SW480 (cell line): ENCODE measurements at places on chromosomes 11 and 22.

GRCh38 chr11:119904531-119905035, 175.6 kb upstream of the NECTIN1 start:
- DNase-seq: no peak

GRCh38 chr11:93775289-93775688, 8.8 kb upstream of the MED17 start:
- no peak for DNase-seq

DNA sequence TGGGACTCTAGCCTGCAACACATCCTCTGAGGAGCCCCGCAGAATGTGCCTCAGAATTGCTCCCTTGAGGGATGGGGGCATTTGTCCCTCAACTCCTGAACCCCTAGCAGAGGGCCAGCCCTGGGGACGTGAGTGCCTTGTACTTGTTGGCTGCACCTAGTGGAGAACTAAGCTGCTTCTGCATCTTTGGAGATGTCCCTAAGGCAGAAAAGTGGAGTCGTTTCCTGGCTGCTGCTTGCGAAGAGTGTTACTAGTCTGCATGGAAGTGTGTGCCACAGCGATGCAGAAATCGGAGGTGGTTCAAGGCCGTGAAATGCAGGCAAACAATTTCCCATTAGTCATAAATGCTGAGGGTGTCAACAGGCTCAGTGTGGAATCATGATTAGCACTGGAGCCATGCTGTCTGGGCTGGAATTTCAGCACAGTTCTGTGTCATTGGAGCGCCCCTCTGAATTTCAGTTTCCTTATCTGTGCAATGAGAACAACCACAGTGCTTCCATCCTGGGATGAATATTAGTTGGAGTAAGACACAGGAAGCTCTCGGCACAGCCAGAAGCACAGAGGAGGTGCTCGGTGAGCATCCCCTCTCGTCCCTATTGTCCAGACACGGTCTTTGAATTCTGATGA, 56.5 kb downstream of the MIAT start:
- no peak for DNase-seq

DNA sequence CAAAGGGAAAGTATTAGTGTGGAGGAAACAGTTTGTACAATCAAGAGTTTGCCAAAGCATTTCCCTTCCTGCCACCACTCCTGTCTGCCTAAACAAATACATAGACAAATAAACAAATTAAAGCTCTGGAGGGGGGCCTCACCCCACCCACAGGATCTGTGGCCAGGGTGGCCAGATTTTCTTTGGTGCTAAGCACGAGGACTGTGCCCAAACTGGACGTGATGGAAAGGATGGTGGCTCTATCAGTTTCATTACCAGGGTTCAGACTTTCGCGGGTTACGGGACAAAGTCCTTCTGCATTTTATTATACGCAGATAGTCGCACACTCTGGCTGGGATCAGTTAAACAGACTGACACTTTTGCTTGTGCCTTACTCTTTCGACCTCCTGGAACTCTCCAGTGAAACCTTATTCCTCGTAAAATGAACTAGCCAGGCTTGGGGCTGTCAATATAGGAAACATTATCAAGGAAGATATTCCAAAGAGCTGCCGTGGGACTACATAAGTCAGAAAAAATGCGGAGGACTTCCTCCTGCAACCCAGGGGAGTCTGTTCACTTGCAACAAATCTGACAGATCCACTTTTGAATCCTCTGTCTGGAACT, 11.2 kb downstream of the BARX2 start:
- DNase-seq: peak; percentile 20

DNA sequence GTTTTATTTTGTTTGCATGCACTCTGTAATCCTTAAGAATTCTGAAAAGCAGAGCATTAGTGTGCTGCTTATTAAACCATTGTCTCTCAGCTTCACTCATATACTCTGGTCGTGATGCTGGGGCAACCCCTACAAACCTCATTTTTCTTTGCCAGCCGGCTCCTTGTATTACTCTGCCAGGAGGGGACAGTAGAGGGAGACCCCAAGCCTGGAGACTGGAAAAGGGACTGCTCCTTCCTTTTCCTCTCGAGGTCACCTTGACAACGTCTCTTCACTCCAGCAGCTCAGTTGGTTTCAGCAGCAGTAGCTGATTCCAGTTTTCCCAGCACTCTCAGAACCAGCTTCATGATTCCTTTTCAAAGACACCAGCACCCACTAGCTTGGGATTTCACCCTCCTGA, 2.8 kb upstream of the JHY start:
- no peak for DNase-seq

DNA sequence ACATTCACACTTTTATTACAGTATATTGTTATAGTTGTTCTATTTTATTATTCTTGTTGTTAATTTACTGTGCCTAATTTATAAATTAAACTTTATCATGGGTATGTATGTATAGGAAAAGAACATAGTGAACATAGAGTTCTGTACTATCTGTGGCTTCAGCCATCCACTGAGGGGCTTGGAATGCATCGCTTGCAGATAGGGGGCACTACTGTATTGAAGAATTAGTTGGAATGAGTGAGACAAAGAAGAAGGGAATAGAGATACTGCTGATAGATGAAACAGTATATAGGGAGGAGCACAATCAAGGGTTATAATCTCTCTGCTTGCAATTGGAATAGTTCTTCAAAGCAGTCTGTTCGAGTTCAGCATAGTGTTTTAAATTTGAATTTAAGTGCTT, 432.2 kb downstream of the RAB38 start:
- DNase-seq: no peak

GRCh38 chr22:37002633-37003032, 16.6 kb downstream of the TST start:
- no peak for DNase-seq

GRCh38 chr11:67397986-67398660, 3.5 kb downstream of the PPP1CA start:
- DNase-seq: no peak

- peak; percentile 26 for DNase-seq
These were observed 9.1 kb upstream of the OR10D3 start for GRCh38 chr11:124174001-124174583.

DNA sequence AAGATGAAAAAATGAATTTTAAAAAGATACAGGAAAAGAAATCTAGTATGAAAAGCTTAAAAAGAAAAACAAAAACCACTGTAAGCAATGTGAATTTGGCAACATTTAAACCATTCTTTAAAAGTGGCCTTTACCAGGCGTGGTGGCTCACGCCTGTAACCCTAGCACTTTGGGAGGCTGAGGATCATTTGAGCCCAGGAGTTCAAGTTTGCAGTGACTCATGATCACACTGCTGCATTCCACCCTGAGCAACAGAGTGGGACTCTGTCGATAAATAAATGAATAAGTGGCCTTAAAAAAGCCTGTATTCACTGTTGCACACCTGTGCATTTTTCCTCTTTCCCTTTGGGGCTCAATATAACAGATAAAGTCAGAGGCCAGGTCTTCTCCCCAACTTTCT, 69.2 kb downstream of the RAB30 start:
- no peak for DNase-seq

- no peak for DNase-seq
These were observed 5.6 kb downstream of the IGLL5 start for GRCh38 chr22:22893077-22893805.

DNA sequence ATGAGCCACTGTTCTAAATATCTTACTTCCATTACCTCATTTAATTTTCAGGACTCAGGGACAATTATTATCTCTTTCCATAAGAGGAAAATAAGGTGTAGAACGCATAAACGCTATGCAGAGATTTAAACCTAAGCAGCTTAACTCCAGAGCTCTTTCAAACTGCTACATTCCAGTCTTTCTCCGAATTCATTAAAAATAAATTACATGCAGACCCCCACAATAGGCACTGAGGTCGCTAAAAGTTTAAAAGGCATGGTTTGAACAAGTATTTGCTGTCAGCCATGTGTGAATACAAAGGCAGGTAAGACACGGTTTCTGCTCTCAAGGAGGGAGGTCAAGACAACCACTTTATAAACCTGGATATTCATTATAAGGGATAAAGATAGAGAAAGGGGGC, 983 bp downstream of the NARS2 start:
- DNase-seq: no peak

- DNase-seq: no peak
These were observed 78.7 kb upstream of the GRAMD1B start for GRCh38 chr11:123351375-123351774.

- peak; percentile 43 for DNase-seq
These were observed 17.5 kb downstream of the MACROD1 start for GRCh38 chr11:64148226-64148916.

GRCh38 chr11:58024601-58025091, 965 bp downstream of the OR9Q1 start:
- no peak for DNase-seq

DNA sequence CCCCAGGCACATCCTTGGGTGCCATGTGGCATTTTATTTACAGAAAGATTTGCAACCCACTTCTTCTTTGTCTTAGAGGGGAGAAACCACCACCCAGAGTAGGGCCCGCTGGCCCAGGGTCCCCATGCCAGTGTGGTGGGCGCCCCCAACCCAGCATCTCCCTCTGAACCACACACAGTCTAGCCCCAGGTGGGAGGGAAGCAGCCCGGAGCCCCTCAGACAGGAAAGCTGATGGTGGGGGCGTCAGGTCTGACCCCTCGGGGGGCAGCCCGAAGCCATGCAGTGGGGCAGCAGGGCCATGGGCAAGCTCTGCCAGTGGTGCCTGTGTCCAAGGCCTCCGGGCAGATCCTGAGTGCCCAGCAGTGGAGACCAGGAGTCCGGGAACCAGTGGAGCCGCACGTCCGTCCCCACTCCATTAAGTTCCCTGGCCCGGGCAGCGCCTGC, 11.7 kb downstream of the TRPM5 start:
- no peak for DNase-seq

GRCh38 chr11:61454520-61454919, 24.6 kb downstream of the SDHAF2 start:
- DNase-seq: no peak

- no peak for DNase-seq
These were observed 555.1 kb downstream of the OPCML start for GRCh38 chr11:132977241-132977640.

DNA sequence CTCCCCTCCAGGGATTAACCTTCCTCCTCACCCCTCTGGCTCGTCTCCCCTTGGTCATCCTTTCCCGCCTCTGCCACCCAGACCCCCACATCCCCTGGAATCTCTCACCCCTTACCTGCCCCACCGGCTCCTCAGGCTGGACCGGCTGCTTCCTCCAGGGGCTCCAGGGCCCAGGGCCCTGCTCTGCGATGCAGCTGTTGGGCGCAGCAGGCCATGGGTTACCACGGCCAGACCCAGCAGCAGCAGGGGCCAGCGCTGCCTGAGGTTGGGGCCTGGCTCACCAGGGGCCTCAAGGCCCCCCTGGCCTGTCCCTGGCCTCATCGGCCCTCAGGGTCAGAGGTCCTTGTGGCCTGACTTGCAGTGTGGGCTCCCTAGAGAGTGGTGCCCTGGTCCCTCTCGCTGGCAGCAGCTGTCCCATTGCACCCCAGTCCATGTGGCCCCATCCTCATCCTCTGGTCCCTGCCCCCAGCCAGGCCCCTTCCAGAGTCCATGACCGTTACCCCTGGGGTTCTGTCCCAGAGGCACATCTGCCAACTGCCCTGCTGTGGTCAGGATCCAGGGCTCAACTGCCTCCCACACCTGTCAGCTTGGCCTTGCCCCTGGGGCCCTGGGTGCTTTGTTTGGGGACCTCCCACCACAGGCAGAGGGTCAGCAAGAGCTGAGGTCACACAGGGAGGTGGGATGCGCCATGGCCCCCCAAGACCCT, at the start of gene IGLL1:
TSS of gene IGLL1 (minus strand) at position 421 of the 706 bp plus-strand sequence. CDS start at position 321, 100 bp downstream.
- DNase-seq: no peak

DNA sequence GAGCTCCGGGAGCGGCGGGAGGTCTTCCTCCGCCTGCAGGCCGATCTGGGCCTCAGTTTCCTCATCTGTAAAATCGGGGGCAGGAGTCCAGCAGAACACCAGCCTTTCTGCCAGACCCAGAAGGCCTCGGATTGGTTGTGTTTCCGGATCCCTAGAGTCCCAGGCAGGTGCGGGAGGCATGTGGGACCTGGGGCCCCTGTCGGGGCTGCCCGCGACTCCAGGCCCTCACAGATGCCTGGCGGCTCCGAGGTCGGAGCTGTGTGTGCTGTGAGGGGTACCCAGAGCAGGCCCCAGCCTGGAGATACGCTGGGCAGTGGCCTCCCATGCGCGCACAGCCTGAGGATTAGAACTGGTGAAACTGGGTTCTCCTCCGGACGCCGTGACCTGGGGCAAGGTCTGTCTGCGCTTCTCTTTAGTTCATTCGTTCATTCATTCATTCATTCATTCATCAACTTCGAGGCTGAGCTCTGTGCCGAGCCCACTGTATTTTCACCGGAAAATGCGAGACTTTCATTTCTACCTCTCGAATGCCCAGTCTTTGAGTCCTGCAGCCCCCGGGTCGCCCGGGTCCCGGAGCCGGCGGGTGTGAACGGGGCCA, 24.6 kb downstream of the FLRT1 start:
- no peak for DNase-seq

GRCh38 chr11:111378861-111379601, at the start of gene POU2AF1:
Gene POU2AF1, minus strand, starts transcription at chr11:111379275. Its CDS starts 98 bp downstream, at chr11:111379177.
- peak; percentile 72 for DNase-seq

- DNase-seq: no peak
These were observed 1.4 kb downstream of the LRRC74B start for GRCh38 chr22:21047035-21047661.

DNA sequence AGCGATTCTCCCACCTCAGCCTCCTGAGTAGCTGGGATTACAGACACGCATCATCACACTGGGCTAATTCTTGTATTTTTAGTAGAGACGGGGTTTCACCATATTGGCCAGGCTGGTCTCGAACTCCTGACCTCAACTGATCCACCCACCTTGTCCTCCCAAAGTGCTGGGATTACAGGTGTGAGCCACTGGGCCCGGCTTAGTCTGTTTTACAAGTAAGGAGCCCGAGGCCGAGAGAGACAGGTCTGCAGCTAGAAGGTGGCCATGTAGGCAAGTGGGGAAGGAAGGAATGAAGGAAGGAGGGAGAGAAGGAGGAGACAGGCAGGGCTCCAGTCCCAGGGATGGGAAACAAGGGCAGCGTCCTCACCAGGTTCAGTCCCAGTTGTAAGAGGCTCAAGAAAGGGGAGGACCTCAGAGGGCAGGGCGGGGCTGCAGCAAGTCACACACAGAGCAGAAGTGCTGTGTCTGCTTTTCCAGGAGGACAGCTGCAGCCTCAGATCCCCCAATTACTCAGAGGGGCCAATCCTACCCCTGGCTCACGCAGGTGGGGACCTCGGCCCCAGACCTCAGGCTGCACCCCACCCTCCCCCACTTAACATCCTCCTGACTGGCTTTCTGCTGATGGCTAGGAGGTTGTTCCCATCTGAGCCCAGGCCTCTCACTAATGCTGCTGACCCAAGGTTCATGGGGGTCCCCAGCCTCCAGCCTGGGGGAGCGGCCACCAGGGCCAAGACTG, 53.8 kb upstream of the PRR5 start:
- DNase-seq: no peak
